ENCODE measurements at places on chromosomes 3 and 15.

- DNase-seq: no peak
These were observed 34.6 kb downstream of the GNB4 start for GRCh38 chr3:179416681-179417080.

DNA sequence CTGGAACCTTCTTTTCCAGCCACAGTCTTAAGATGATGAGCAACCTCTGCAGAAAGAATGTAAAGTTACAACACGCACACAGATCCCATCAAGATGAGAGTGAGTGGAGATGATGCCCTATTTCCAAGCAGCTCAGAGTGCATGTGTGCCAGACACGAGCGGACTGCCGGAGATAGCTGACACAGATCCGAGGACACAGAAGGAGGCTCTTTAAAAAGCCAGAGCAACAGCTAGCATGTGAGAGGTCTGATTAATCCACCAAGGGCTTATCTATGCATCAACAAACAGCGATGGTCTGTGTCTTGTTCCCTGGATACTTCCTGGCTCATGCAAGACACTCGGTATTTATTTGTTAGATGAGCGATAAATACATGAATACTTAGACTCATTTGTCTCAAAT, 128.6 kb upstream of the DLG1 start:
- DNase-seq: no peak

GRCh38 chr3:141081141-141081795, 30.1 kb downstream of the SPSB4 start:
- DNase-seq: no peak

GRCh38 chr3:117786349-117786748, 1076.8 kb downstream of the TUSC7 start:
- DNase-seq: no peak

DNA sequence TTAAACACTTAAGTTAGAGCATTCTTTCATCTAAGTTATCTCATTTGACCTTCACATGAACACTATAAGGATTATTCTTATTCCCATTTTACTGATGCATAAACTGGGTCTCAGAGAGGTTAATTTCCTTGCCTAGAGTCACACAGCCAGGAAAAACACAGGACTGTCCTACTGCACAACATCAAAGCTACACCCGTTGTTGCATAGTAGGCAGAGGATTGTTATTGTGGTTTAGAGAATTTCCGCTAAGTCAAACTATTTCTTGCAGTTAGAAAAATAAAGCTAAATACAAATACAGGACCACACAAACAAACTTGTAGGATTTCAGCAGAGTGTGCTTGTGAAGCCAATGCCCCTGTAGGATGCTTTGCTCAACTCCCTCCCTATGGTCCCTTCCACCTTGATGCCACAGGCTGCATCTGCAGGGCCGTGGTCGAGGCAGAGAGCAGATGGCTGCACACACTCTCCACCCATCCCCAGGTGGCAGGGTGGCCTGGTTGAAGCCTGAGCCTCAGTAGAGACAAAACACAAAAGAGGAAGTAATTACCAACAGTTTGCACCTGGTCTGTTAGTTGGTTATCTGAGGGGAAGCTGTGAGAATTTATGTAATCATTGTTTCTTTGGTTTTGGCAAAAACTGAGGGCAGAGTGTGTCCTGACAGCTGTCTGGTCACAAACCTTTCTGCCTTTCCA, 41.1 kb upstream of the SKOR1 start:
- DNase-seq: no peak

DNA sequence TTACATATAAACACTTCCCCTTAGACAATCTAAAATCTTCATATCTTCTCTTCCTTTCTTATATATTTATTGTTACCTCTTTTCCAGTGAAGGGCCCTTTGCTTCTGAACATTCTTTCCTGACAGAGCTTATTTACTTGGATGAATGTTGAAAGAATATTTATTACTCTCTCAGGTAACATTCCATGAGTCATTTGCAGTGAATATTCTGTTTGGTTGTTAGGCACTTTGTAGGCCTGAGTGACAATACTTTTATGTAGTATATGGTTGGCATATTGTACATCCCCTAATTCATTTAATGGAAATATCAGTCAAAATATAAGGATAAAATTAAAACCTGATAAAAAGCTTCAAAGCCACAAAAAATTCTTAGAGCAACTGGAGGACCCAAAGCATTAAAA, 260.9 kb upstream of the KCNMB2 start:
- DNase-seq: no peak

GRCh38 chr3:169310184-169310939, 353.1 kb downstream of the MECOM start:
- no peak for DNase-seq

DNA sequence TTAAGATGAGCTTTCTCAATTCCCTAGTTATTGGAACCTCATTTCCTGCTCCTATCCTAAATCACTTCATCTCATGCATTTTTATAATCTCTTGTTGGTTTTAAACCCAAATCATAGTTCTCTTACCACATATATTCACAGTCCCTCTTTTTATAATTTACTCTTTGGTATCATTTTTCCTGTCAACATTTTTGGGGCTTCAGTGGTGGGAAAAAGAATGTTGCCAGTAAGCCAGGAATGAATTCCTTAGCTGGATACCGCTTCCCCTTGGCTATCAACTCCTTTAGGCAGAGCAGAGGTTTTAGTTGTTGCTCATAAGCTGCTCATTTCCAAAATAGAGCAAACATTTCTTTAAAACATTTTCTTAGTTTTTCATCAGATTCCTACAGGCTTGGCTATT, 112.3 kb downstream of the GALK2 start:
- no peak for DNase-seq

GRCh38 chr3:69235882-69236281, 113.5 kb upstream of the LMOD3 start:
- DNase-seq: no peak

GRCh38 chr3:125211523-125212090, 941 bp downstream of the SLC12A8 start:
- DNase-seq: no peak

Data from cerebellar nuclear complex (tissue), 1 donor.